ENCODE measurements at places on chromosomes 12 and 14.

- no peak for ATAC-seq
These were observed 576.3 kb downstream of the KCNH5 start for GRCh38 chr14:62468946-62469345.

GRCh38 chr14:101120641-101121507, 217.4 kb upstream of the RTL1 start:
- ATAC-seq: peak; percentile 65

DNA sequence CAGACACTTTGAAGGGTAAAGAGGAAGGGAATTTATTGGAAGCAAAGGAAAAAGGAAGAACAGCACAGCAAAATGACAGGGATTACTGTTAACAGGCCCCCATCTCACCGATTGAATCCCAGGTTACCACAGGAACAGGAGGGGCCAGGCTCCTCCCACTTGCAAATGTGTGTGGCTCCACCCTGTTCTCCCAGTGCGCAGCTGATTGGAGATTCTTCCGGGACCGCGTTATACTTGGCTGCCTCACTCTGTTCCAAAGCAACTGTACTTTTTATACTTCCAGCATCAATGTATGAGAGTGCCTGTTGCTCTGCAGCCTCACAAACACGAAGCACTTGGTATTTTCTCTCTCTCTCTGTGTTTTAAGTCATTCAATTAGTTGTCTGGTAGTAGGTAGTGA, 273.6 kb upstream of the MDGA2 start:
- ATAC-seq: no peak

DNA sequence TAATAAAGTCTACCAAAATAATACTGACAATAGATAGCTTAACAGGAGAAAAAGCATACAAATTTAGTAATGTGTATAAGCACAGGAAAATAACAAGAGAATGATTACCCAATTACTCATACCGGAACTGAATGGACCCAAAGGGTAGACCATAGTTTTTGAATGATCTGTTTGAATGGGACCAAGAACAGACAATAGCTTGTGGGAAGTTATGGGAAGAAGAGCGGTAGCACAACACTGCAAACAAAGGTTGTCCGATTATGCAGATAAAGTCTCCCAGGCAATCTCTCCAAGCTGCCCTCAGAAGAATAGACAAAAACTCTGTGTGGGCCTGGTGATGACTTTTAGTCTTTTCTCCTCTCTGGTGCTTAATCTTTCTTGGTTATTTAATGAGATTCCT, 96.6 kb upstream of the NEDD1 start:
- no peak for ATAC-seq

- ATAC-seq: no peak
These were observed 29.6 kb upstream of the NTN4 start for GRCh38 chr12:95820096-95820703.

GRCh38 chr12:86331012-86331411, 74.8 kb upstream of the MGAT4C start:
- ATAC-seq: peak; percentile 31

DNA sequence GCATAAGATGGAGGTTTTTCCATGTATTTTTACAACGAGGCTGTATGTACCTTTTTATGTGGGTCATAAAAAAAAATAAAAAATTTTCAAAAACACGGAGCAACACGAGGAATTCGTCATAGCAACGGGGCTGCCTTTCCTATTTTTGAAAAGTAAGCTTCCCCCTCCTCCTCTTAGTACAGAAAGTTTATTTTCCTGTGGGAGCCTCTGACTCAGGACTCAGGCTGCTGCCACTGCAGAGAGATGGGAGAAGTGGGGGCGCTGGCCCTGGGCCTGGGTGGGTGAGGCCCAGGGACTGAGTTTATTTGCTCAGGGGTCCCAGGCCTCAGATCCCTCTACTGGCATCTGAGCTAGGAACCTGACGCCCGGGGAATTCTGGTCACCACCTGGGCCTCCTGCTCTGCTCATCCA, 10.2 kb upstream of the CMKLR1 start:
- no peak for ATAC-seq

GRCh38 chr14:90627478-90627877, 188.8 kb downstream of the TTC7B start:
- ATAC-seq: no peak

DNA sequence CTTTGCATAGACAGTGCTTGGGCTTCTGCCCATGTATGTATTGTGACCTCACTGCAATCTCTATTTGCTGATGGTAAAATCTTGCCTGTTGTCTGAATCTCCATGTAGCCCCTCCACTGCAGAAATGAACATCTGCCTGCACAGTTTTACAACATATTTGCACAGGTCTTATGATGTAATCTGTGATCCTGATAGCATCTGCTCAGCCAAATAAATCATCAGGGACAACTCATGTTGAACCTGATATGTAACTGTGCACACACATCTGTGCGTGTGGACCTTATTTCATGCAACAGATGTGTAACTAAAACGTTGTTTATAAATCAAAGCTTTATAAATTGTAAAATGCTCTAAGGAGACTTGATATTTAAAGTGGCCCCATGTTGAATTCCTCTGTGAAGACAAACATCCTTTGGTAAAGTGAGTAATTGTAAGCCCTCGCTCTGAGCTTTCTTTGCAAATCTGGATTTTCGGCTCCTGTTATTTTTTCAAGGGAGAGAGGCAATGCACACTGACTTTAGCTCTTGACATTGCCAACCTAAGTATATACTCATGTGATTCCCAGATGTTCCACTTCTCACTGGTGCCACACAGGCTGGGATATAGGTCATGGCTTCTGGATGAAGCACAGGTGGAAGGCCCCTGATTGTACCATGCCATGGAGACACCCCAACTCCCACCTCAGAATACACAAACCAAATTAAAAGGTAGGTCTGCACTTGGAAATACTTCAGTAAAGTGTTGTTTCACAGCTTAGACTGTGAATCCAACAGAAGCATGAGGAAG, 371.3 kb downstream of the GRIN2B start:
- no peak for ATAC-seq

GRCh38 chr12:96099986-96100385, 64.6 kb upstream of the LTA4H start:
- ATAC-seq: no peak
